ENCODE measurements at places on chromosomes 13 and 19. TPM values are rescaled to one million over a fixed set of nuclear protein-coding genes. Genes with fewer than 3 reads are reported as not detected.

Gene IFNL3
- total RNA-seq = not detected

Gene TGFBR3L
- total RNA-seq = 0.18 TPM

Gene ZNF667
- not detected for total RNA-seq

Gene FFAR3
- not detected for total RNA-seq

Gene PCDH9
- 4.1 TPM for total RNA-seq

Gene PEX11G
- total RNA-seq = 2.1 TPM

Gene USPL1
- 10.2 TPM for total RNA-seq

Gene COPE
- 273 TPM for total RNA-seq

Gene ZNF132
- total RNA-seq = not detected

Gene CEACAM8
- not detected for total RNA-seq

Gene LILRA6
- total RNA-seq = not detected

Gene FBN3
- 0.04 TPM for total RNA-seq

Gene KLK12
- not detected for total RNA-seq

Gene PTH2
- 0.60 TPM for total RNA-seq

Gene ZNF256
- total RNA-seq = 0.42 TPM

Gene PBX4
- 2.1 TPM for total RNA-seq

Gene TTC9B
- not detected for total RNA-seq

Gene AMER2
- total RNA-seq = not detected

Gene SIGLEC14
- not detected for total RNA-seq

All from K562 (cell line).